ENCODE measurements at places on chromosomes 1 and 21. TPM values are rescaled to one million over a fixed set of nuclear protein-coding genes. Genes with fewer than 3 reads are reported as not detected.

- DNase-seq, result no peak
Measured at GRCh38 chr1:179166663-179167417, 62.6 kb downstream of the ABL2 start.

DNA sequence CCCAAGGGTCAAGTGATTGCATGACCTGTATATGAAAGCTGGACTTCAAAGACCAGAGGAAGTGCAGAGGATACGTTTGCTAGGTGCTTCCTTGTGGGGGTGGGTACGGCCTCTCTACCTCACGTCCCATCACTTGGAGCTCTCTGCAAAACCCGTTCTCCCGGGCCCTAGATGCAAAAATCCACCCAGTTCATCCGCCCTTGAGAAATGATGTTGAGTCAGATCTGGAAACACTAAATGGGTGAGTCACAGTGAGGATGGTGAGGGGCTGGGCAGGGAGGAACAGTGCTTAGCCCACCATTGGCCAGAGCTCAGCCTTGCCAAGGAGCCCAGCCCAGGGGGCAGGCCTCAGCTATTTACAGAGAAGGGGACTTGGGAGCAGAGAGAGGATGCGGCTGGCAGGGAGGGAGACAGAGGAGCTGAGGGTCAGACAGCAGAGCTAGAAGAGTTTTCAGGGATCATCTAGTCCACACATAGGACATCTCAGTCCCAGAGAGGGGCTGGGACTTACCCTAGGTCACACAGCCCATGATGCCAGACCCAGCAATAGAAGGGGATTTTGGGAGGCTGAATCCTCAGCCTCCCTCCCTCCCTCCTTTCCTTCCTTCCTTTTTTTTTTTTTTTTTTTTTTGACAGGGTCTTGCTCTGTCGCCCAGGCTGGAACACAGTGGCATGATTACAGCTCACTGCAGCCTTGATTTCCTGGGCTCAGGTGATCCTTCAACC, 14.6 kb downstream of the ARHGEF10L start:
- no peak for DNase-seq

- DNase-seq, result no peak
Measured at GRCh38 chr1:58813801-58814200, 30.0 kb upstream of the JUN start.

GRCh38 chr1:169460191-169460833, 25.4 kb downstream of the SLC19A2 start:
- no peak for DNase-seq

The HMGN1 gene
- 276 TPM for polyA plus RNA-seq

DNA sequence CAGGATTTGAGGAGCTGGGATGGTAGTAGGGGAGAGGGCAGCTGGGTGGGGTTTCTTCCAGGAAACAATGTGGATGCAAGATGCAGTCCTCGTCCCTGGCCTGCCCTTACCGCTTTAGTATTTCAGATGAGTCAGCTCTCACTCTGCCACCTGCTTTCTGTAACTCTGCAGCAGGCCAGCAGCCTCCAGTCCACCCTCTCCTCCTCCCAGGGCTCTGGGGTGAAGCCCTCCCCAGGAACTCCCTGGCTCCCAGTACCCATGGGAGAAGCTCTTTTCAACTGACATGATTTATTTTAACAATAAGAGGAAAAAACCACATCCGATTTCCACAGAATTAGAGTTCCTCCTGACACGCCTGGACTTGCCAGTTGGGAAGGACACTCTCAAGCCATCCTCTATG, 39.0 kb upstream of the IL20 start:
- no peak for DNase-seq

The RNU1-2 gene
- polyA plus RNA-seq, result not detected

DNA sequence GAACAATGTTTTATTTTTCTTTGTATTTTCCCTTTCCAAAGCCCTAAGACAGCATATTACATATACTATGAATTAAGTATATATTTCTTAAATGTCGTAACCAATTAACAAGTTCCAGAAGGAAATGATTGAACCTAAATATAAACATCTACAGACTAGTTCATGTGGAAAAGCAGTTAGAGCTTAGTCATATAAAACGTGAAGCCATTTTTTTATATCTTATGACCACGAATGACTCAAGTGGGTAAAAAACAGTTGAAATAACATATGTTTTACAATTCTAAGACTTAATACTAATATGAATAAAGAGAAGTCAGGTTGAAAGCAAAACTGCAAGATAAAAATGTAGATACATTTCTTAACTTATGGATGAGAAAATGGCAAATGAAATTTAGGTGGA, 307.3 kb downstream of the BRINP3 start:
- DNase-seq, result no peak

The GJB5 gene
- polyA plus RNA-seq, result 0.16 TPM

DNA sequence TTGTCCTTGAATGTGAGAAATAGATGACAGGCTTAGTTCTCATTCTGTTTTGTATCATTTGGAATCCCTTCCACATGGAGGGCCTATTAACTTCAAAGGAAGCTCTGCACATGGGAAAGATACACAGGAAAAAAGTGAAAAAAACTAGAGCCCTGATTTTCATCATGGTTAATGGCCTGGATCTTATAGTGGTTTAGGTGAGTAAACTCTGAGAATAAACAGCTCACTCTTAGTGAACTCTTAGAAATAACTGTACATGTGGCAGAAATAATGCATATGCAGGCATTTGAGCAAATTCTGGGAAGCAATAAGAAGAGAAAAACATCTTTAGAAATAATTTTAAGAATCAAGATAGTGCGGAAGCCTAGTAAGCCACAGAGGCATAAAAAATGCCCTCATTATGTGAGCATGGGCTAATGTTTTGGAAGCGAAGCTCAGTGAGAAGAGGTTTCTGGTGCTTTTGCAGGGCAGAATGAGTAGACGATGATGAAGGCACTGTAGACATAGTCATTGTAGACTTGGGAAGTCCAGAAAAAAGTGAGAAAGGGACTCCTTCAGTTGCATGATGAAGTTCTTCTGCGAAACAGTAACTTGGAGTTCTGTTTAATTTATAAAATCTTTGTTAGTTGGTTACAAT, 279.9 kb downstream of the DNM3 start:
- no peak for DNase-seq

DNA sequence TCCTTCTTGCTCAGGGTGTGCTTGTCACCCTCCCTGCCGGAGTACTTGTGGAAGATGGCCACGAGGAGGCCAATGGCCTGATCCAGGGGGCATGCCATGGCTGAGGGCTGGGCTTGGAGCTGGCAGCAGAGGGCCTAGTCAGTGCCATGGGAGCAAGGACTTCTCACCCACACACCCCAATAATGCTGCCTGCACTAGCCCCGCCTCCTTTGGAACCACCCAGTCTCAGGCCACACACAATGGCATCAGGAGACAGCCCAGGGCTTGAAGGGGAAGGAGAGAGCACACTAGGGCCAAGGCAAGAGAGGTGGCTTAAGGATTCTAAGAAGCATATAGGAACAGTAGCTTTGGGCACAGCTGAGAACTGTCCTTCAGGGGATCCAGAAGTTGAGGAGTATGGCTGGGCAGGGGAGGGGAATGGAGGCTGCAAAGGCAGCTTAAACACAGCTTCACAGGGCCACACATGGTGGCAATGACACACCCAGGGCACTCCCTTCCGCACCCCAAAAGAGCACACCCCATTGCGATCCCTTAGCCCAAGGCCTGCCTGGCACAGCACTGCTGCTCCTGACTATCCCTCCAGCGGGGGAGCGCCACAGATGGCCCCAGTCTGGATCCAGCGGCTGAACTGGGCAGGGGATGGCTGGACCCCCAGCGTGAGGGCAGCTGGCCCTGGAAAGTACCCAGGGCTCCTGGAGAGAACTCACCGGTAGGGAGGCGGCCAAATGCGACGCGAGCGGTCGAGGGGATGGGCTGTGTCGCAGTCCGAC, at the start of gene S100A6:
Gene S100A6, minus strand, starts transcription at position 750 of the 770 bp plus-strand sequence. Its CDS starts 652 bp downstream, at position 98.
- no peak for DNase-seq

DNA sequence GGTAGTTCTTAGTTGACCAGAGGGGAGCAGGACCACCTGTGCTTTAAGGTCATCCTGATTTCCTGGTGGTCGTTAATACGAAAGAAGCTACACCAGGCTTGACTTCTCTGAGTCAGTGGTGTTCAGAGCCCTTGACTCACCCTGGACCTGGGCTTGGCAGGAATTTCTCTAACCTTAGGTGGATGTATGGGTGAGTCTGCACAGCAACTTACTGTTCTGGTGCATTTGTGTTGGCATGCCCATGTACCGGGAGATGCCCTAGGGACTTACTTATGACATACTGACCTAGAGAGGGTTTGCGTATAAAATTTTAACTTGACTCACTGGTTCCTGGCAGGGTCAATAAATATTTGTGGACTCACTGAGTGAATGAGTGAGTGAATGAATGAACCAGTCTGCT, 304.6 kb downstream of the DISC1 start:
- no peak for DNase-seq

The S100A12 gene
- 2.7 TPM for polyA plus RNA-seq

DNA sequence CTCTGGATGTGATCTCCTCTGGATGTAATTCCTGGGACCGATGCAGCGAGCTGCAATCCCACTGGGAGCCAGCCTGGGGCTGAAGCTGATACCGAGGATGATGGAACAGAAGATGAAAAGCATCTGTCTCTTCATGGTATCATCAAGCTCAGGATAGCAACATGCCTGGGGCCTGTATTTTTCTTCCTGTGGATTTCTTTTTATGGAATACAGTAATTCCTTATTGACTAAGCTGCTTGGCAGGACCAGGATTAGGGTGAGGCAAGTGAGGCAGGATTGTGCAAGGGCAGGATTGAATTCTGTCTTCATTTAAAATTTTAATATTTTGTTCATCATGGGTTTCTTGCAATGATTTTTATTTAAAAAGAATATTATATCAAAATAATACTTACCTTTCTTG, 86.6 kb downstream of the SLC25A24 start:
- DNase-seq, result no peak

DNA sequence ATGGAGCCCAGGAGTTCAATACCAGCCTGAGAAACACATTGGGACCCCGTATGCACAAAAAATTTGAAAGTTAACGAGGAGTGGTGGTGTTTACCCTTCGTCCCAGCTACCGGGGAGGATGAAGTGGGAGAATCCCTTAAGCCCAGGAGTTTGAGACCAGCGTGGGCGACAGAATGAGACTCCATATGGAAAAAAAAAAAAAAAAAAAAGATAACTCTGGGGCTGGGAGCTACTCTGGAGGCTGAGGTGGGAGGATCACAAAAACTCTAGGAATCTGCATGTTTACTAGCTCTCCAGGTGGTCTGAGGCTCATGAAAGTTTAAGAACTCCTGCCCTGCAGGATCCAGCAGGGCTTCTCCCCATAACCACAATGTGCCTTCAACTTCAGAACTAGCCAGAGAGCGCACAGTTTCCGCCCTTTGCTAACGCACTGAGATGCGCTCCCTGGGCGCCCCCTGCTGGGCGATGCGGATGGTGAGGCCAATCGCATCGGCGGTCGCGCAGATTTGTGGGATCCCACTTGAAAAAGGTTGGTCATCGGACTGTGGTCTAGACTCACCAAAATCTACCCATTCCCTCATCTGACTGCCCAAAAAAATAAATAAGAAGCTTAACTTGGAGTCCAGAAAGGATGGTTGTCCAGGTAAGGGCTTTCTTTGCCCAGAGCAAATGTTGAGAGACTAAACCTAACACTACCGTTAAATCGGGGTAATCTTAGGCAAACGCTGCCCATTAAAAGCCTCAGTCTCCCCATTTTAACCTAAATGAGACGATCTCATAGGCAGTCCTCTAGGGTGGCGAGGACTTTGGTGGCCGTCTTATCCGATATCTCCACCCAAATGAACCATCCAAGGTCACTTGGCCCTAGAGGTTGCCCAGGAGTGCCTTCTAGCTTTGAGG, 8.8 kb downstream of the ZNF683 start:
- peak; percentile 40 for DNase-seq

DNA sequence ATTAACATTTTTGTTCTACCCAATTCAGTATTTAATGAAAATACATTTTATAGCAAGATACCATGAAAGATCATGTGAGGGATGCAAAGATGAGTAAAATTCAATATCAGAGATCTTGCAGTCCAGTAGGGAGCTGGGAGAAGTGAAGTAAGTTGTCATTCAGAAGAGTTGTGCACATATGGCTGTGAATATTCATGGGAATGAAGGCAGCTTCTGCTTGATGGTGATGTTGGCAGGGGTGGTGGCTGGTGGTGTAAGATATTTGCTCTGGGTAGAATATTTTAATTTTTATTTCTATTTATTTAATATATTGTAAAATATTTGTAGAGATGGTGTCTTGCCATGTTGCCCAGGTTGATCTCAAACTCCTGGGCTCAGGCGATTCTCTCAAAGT, 72.0 kb upstream of the GCLM start:
- no peak for DNase-seq

DNA sequence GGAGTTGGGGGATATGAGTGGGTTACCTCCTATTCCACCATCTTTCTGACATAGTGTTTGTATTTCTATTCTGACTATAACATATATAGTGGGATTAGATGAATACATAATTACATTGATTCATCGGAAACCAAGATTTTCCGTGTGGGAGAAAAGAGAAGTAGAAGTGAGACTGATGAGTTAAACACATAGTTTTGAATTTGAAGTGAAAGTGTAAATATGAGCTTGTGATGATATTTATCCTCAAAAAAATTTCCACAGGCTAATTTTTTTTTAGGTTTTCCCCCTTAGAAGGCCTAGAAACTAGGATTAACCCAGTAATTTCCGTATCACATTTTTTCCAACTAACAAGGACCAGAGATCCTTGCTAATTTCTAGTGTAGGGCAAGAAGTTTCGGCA, 6.9 kb downstream of the CD1B start:
- no peak for DNase-seq

The NAV1 gene
- 19.6 TPM for polyA plus RNA-seq

- DNase-seq, result no peak
Measured at GRCh38 chr1:166944186-166944967, 31.0 kb downstream of the ILDR2 start.

GRCh38 chr1:43319288-43319687, 18.3 kb upstream of the MPL start:
- no peak for DNase-seq

GRCh38 chr1:114314098-114314497, 160.4 kb upstream of the SYT6 start:
- DNase-seq, result no peak

DNA sequence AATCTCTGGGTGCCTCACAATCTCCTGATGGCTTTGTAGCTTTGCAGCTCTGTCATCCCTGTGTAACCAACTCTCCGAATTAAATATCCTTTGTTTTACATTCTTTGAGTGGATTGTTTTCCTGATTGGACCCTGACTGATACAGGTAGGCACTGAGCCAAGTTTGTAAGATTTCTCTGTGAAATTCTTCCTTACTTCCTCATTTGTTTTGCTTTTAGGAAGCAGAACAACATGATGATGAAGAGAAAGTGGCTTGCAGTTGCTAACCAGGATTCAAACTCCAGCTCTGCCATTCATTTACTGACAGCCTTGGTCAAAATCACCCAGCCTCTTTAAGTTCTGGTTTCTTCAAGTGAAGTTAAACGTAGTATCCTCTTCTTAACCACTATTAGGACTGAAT, 452.3 kb downstream of the OMA1 start:
- DNase-seq, result no peak

The PTGER3 gene
- 0.90 TPM for polyA plus RNA-seq
